ENCODE measurements at places on chromosomes 3 and 15.

- DNase-seq: no peak
Measured at GRCh38 chr3:117549716-117550115, 840.1 kb downstream of the TUSC7 start.

- no peak for DNase-seq
Measured at GRCh38 chr15:57227166-57227565, 149.1 kb upstream of the CGNL1 start.

GRCh38 chr3:129031476-129032215 lies 28.9 kb upstream of the GP9 start:
- no peak for DNase-seq

GRCh38 chr3:18766974-18767373 lies 341.8 kb upstream of the SATB1 start:
- DNase-seq: no peak

DNA sequence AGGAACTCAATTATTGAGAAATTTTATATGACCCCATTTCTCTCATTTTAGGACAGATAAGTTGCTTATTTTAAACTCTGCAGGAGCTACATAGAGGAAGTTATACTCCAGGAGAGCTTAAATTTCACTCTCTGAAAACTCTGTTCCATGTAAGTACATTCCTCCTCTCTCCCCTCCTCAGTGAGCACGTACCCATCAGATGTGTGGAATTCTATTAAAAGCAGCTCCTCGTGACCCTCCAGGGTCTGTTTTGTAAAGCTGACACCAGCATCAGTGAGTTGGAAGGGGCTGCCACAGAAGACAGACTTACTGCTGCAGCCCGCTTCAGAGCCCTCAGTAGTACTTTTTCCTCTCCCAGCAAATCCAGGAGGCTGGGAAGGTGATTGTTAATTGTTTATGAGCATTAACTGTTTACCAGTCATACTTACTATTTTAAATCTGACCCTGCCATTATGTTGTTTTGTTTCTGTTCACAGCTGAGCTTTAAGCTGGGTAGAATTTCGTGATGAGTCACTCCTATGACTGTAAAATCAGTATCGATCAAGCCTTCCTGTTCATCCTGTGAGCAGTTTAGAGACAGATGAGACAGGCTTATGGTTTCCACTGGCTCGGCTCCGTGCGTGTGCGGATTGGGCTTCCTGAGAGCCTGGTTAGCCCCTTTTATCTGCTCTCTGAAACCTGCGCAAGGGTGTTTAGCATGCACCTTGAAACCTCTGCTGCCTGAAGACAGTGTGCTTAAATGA lies 20.4 kb downstream of the IGF1R start:
- DNase-seq: peak; percentile 81

GRCh38 chr3:27093771-27094170 lies 275.4 kb downstream of the NEK10 start:
- DNase-seq: no peak

DNA sequence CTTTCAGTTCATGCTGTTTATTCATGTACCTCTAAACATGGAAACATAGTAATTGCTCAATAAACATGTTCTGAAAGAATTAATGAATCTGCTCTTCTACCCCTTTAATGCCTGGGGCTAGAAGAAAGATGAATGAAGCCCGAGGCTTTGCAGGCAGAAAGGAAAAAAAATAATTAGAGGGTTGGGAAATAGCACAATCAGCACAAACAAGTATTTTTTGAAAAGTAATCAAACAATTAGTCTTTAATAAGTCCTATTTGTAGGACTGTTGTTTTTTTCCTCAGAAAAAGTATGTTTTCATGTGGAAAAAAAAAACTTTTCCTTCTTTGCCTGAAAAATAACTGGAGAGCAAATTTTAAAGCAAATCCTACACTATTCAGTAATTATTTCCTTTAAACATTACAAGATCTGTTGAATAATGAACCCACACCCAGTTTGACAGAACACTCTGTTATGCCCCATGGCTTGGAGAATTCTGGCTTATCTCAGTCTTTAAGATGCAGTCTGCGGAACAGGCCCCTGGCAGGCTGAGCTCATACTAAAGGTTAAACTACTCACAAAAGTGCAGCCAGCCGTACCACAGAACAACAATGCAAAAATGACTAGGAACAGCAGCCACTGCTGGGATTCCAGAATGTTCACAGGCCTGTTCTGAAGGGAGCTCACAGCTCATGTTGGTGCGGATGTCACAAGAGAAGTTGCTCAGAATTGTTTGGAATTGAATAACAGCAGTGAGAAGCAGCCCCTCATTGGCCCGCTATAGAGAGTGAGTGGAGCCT lies 79.2 kb downstream of the ABI3BP start:
- DNase-seq: no peak

GRCh38 chr15:77904436-77904821 lies 173.1 kb downstream of the TBC1D2B start:
- no peak for DNase-seq

DNA sequence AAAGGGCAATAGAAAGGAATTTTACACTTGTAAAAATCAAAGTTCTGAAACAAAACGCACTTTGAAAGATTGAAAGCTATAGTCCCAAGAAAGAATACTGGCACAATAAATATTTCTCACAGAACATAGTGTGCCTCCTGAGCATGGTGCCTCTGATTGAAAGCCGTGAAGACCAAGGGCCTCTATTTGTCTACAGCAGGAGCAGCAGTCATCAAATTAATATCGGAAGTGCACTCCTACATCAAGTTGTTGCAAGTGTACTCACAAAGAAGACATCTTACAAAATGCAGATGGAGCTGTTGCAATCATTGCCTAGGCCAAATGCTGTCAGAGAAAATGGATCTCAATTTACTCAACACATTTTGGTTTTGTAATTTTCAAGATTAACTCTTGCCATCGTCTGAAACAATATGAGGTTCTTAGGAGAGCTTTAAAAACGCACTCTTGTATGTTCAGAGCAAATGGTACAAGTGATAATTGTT lies 9.2 kb upstream of the WDR49 start:
- DNase-seq: no peak

DNA sequence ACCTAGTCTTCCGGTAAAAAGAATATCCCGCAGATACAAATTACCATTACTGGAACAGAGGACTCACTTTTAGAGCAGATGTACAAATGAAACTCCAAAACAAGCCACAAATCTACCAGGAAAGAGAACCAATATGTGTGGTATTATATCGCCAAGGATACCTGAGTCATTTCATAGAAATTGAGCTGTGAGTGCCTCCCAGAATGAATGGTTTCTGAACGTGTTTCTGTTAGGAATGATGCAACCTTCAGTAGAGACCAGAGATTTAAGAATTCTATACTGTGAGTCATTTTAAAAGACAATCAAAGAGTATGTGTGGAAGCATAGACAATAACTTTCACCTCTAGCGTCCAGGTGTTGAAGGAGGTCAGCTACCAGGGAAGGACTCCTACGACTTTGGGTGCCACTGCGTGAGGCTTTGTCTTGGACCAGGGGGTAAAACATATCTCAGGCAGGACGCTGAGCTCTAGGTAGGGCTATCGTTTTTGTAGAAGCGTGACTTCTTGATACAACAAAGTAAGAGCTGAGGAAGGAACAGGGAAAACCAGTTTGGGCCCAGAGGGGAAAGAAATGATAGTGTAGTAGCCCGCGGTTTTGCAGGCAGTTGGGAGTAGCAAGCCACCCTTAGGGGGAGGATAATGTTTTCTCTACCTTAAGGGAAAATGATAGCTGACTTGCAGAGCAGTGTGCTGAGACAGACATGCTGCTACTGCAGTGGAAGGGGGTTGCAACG lies 210.4 kb downstream of the TP63 start:
- peak; percentile 84 for DNase-seq

GRCh38 chr3:138173769-138174420 lies 826 bp downstream of the DBR1 start:
- no peak for DNase-seq

GRCh38 chr3:14260463-14260862 lies 81.8 kb downstream of the LSM3 start:
- DNase-seq: no peak

- no peak for DNase-seq
Measured at GRCh38 chr3:173253471-173253870, 112.4 kb upstream of the SPATA16 start.

GRCh38 chr15:91944331-91944730 lies 90.8 kb downstream of the SLCO3A1 start:
- no peak for DNase-seq

DNA sequence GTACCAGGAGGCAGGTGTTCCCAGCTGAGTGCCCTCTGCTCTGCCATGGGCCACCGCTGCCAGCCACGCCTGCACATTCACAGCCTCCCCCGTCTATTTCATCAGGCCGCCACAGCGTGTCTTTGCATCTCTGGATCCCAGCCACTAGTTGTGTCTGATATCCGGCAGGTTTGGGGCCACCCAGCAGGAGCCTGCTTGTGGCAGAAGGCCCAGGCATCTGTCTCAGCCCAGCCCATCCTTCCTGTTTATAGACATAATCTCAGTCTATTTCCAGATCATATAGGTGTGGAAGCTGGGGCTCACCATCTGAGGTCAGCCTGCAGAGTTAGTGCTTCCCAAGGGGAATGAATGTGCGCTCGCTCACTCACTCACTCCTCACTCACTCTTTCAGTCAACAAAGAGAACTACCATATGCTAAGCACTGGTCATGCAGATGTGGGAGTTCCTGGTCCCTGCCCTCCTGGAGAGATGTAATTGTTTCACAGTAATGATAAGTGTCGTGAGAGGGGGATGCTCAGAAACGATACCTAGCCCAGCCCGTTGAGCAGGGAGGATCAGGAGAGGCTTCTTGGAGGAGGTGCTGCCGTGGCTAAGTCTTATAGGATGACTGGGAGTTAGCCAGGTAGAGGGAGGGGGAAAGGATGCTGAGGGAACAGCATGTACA lies 60.6 kb downstream of the FGD5 start:
- DNase-seq: no peak

GRCh38 chr15:38670128-38671005 lies 105.8 kb upstream of the RASGRP1 start:
- peak; percentile 65 for DNase-seq
